ENCODE measurements at places on chromosomes 16 and 17.

- DNase-seq: no peak
These were observed 21.2 kb upstream of the ENGASE start for GRCh38 chr17:79053251-79053925.

GRCh38 chr17:13074026-13074425, 56.2 kb upstream of the ELAC2 start:
- DNase-seq: peak; percentile 14

DNA sequence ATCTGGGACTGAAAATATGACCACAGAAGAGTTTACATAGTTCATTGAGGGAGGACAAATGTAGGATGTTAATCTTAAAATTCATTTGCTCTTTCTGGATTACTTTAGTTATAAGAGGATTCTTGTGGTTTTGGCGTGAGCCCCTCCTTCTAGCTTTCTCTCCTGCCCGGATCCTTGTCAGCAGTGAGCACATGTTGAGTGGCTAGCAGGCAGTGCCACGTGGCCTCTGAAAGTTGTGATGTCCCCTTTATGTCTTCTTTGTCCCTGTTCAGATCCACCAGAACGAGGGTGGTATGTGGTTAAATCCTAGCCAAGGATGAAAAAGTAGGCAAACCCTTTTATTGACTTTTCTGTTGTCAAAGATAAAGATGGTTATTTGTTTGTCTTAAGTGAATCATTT, 83.8 kb downstream of the GNAO1 start:
- no peak for DNase-seq

DNA sequence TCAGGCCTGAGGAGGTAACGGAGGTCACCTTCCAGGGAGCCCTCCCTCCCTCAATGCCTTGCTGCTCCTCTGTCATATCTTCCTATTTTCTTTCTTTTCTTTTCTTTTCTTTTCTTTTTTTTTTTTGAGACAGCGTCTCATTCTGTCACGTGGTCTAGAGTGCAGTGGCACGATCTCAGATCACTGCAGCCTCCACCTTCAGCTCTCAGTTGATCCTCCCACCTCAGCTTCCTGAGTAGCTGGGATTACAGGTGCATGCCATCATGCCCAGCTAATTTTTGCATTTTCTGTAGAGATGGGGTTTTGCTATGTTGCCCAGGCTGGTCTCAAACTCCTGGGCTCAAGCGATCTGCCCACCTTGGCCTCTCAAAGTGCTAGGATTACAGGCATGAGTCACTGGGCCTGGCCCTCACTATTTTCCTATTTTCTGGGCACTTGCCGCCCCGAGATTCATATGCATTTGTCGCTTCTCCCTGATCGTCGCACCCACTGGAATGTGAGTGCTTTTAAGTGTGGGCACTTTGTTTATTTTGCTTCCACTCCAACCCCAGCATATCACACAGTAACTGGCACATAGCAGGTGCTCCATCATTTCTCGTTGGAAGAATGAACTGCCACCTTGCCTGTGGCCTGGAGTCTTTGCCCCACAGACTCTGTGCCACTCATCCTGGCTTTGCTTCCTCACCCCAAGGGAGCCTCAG, 31.7 kb downstream of the CPNE2 start:
- DNase-seq: no peak

- peak; percentile 17 for DNase-seq
These were observed 12.1 kb upstream of the EDC4 start for GRCh38 chr16:67860589-67861398.

GRCh38 chr16:89831810-89832328, 3.6 kb downstream of the SPIRE2 start:
- no peak for DNase-seq

- no peak for DNase-seq
These were observed 60.9 kb downstream of the CPPED1 start for GRCh38 chr16:12742741-12743140.

DNA sequence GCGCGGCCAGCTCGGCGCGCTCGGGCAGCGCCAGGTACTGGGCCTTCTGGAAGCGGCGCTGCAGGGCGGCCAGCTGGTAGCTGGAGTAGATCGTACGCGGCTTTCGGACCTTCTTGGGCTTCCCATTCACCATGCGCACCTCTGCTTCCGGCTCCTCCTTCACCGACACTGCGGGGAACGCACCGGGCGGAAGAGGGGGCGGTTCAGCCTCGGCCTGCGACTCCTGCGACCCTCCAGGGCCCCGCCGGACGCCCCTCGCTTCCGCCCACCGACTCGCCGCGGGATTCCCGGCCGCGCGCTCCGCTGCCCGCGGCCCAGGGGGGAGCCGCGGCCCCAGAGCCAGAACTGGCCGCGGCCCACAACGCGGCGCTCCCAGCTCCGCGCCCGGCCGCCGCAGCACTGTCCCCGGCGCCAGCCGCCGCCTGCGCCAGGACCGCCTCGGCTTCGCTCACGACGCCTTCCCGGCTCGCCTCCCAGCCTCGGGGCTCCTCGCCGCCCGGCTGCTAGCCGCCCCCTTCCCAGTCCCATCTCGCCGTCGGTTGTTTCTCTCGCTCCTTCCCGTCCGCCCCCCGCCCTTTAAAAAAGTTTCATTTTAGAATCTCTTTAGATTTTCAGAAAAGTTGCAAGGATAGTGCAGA, 1.5 kb downstream of the DLX3 start:
- no peak for DNase-seq

DNA sequence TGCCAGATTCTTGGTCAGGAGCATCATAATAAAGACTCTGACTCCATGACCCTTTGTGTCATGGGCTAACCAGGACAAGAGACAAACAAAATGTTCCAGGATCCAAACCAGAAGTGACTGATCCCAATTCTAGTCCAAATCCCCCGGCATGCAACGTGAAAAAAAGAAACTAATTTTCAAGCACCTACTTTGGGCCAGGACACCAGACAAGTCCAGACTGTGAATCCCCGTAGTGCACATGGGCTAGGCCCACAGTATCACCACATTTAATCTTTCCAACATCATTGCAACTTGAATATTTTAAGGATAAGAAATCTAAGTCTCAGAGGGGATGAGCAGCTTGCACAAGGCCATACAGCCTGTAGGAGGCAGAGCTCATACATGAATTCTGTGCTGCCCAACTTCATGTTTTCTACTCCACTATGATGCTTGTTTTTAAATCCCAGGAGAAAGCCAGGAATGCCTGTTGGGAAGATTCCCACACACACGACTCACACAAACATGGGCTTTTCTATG, 365.7 kb downstream of the NPIPA8 start:
- no peak for DNase-seq

GRCh38 chr16:13021996-13022395, 120.6 kb downstream of the SHISA9 start:
- no peak for DNase-seq

DNA sequence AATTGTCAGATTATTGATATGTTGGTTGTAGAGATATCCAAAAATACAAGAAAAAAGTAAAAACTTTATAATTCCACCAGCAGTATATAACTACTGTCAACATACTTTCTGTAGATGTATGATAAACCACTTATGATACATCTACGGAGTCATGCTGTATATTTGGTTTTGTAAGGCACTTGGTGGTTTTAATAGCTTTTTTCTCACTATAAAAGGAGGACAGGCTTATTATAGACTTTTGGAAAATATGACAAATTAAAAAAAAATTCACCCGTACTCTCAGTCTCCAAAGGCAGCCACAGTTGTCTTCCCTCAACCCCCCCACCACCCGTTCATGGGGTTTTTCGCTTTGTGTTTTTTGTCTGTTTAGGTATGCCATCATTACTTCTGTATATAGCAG, 14.8 kb downstream of the RAI1 start:
- no peak for DNase-seq

GRCh38 chr16:46801428-46802049, 29.4 kb downstream of the C16orf87 start:
- DNase-seq: peak; percentile 51

DNA sequence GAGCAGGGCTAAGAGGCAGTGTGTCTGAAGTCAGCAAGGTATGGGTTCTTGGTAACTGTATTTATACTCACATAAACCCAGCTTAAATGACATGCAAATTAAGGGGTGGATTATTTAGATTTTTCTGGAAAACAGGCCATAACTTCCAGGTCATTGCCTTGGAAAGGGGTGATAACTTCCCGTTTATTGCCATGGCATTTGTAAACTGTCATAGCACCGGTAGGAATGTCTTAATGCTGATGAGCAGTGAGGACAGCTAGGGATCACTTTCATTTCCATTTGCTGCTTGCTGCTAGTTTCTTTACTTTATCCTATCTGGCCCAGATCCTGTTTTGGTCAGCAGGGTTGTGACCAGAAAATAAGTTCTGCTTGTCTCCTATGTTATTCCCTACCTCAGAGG, 1336.7 kb downstream of the CDH11 start:
- DNase-seq: no peak

- no peak for DNase-seq
These were observed 45.6 kb downstream of the ZFPM1 start for GRCh38 chr16:88498576-88499208.

- no peak for DNase-seq
These were observed 29.4 kb downstream of the HMOX2 start for GRCh38 chr16:4505356-4506147.

GRCh38 chr16:6892966-6893365, 439.7 kb upstream of the RBFOX1 start:
- DNase-seq: no peak

DNA sequence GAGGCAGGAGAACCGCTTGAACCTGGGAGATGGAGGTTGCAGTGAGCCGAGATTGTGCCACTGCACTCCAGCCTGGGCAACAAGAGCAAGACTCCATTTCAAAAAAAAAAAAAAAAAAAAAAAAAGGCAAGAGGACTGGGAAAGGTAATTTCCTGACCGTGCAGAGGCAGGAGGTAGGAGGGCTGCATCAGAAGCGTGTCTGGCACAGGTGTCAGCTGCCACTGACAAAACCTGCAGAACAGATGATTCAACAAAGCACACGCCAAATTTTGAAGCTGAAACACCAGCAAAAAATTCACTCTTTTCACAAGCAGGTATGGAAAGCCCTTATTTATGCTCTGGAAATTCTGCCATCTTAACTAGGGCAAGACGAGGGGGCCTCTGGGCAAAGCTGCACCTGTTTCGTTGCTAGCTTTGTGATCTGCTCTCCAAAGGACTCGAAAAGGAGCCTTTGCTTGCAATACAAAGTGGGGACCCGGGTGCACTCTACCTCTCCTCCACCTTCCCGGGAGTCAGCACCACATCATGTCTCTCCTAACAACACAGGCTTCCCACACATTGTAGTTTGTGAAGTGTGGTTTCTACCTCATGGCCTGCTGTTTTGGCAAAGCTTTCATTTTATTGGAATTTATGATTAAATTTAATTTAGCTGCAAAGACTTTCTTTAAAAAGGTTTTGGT, 33.7 kb downstream of the USP22 start:
- DNase-seq: no peak

DNA sequence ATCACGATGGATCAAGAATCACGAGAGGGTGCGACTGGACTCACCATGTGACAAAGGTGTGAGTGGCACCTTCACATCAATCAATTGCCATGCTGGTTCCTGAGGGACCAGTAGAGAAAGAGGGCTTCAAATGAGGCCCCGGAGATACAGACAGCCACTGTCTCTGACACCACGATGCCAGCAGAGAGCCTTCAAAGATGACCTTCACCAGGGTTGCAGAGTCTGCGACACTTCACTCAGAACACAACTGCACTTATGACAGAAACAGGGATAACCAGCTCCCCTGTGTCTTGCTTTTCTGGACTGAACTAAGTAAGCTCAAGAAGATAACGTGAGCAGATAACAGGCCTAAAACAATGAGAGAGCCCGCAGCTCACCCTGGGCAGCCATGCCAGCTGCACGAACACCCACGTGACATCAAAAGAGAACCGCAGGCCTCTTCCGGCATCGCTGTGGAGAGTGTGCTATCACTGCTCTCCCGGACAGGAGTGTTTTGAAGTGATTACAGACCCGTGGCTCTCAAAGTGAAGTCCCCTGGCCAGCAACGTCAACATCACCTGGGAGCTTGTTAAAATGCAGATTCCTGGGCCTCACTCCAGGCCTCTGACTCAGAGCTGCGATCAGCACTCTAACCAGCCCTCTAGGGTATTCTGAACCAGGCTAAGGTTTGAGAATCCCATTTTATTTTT, 36.4 kb downstream of the KLHDC4 start:
- DNase-seq: no peak

DNA sequence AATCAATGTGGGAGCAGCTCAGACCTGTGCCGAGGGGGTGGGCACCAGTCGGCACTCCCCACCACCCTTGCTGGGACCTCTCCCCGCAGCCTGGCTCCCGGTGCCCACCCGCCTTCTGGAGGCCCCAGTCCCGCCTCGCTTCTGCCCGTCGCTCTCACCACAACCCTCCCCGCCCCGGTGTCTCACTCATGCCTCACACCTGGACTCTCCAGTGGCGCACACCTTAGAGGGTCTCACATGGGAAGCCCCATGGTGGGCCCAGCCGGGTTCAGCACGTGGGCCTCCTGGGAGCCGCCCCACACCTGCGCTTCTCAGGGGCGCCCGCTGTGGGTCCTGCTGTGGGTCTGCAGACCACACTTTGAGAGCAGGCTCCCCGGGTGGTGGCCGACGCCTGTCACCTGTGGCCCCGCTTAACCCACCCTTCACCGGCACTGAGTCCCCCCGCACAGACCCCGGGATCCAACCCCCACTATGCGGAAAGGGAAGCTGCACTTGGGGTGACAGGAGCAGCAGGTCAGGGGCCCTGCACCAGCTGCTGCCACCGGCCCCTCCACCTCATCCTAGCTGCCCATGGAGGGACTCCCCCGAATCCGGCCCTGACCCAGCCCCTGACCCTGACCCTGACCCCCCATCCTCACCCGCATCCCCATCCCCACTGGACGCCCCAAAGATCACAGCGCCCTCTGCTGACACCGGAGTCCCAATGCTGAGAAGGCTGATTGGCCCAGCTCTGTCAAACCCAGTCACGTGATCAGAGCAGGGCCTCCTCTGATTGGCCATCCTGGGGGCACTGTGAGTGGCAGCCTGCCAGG, 27.4 kb upstream of the SLC38A10 start:
- no peak for DNase-seq

DNA sequence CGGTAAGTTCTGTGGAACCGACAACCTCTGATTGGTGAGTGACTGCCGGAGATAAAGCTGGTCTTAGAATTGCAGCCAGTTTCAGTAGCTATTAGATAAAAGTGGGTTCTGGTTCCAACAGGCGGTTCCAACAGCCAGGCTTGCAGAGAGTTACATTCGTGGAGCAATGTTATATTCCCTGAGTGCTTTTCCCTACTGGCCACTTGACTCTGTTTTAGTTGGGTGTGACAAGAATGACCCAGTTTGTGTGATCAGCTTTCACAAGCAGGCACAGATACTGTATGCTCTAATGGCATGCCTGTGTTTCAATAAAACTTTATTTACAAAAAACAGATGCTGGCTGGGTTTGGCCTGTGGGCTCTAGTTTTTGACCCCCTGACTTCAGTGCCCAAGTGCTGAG, 196.6 kb downstream of the SNX29 start:
- DNase-seq: no peak

GRCh38 chr17:39753514-39754160, 15.9 kb downstream of the GRB7 start:
- no peak for DNase-seq

DNA sequence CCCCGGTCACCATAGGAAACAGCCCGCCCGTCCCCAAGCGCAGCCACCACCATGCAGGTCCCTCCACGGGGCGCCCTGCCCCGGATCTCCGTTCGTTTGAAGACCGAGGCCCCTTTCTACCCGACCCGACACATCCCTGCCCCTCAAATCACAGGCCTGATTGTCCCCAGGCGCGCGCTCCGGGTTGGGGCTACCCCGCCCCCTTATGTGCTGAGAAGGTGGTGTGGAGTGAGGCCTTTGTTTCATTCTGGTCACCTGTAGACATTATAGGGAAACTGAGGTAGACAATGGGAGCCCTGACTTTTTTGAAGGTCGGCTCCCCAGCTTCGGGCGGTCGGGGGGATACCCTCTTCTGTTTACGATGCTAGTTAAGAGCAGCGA, 763 bp upstream of the ACTG1 start:
- DNase-seq: peak; percentile 63

GRCh38 chr17:75623386-75623785, 9.8 kb upstream of the SMIM5 start:
- DNase-seq: no peak

GRCh38 chr17:35245196-35245486, 2.3 kb downstream of the SLFN5 start:
- peak; percentile 97 for DNase-seq

All from cardiac fibroblast (primary cell).